ENCODE measurements at places on chromosomes 2 and 18. TPM values are rescaled to one million over a fixed set of nuclear protein-coding genes. Genes with fewer than 3 reads are reported as not detected.

Gene SP9
- total RNA-seq, result not detected

Gene CFAP210
- 0.63 TPM for total RNA-seq

Gene NYAP2
- not detected for total RNA-seq

Gene MOCOS
- total RNA-seq, result 0.19 TPM

Gene MERTK
- total RNA-seq, result 0.51 TPM

All from activated CD8-positive, alpha-beta memory T cell treated with anti-CD3 and anti-CD28 coated beads for 36 hours (primary cell).